ENCODE measurements at places on chromosomes 12 and 14.

- DNase-seq, result no peak
These were observed 971.7 kb downstream of the FSCB start for GRCh38 chr14:43535231-43535838.

- no peak for DNase-seq
These were observed 199.9 kb downstream of the TTC7B start for GRCh38 chr14:90616313-90616712.

- DNase-seq, result no peak
These were observed 70.3 kb downstream of the PITPNM2 start for GRCh38 chr12:123080634-123081033.

DNA sequence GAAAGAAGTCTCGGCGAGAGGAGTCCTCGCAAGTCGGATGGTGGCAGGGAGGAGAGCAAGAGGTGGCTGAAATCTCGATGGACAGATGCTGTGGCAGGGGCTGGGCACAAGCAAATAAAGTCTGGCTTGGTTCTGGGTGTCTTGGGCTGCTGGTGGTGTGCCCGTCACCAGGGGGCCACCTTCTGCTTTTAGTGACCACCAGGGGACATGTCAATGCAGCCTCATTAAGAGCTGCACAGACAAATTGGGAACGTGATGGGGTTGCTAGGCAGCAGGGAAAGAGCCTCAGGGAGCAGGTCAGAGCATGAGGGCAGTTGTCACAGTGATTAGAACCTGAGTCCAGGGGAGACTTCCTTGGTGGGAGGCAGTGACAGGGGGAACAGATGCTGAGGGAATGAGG is 44.0 kb downstream of the LRRC74A start:
- no peak for DNase-seq

DNA sequence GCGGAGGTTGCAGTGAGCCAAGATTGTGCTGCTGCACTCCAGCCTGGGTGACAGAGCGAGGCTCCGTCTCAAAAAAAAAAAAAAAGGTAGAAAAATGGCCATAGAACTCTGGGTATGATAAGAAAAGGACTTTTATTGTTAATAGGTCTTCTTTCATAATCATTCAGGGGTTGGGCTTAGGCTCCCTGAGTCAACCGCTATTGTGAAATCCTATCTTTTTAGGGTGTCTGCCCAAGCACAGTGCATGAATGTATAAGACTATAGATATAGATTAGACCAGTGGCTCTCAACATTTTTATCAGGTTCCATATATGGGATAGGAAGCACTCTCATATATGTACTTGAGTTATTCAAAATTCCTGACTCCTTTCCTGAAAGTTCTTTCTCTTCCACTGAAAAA is 48.7 kb upstream of the USP15 start:
- DNase-seq, result no peak

- DNase-seq, result no peak
These were observed 468.3 kb downstream of the AACS start for GRCh38 chr12:125533434-125534029.

GRCh38 chr12:14416658-14417057 is 51.2 kb downstream of the ATF7IP start:
- DNase-seq, result peak; percentile 89

- DNase-seq, result no peak
These were observed 14.4 kb downstream of the SPRYD3 start for GRCh38 chr12:53064613-53065436.

- DNase-seq, result peak; percentile 26
These were observed 760 bp downstream of the ACTN1 start for GRCh38 chr14:68978172-68978911.

DNA sequence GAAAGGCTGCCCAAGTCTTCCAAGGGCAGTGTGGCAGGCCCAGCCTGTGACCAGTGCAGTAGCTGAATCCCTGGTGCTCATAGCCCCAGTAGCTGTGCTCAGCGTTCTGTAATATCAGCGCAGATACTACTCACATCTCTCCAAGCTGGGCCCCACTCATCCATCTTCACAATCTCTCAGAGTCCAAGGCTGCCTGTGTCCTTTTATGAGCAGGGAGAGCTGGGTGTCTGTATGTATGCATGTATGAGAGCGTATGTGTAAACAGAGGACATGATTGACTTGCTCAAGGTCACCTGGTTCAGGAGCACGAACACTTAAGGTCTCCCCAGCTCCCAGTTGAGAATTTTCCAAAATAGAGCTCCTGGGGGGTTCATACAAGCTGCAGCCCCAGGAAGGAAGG is 5.4 kb downstream of the AQP6 start:
- DNase-seq, result no peak

- no peak for DNase-seq
These were observed 24.7 kb upstream of the EEA1 start for GRCh38 chr12:92953747-92954146.

DNA sequence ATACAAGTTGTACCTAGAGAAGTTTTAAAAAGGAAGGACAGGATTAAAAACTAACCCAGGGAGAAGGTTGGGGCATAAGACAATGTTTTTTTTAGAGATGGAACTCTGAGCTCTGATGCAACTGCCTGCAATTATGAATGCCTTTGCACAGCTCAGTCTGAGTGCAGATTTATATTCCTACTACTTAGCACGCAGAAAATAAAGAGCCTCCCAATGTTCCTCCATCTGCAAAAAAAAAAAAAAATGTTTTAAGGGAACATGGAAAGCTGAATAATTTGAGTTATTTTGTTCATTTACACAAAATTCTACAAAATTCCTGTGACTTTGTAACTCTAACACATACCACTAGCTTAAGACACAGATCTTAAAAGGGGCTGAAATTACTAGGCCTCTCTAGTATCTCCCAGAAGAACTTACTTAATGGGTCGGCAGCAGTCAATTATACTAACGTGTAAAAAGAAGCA is 15.7 kb downstream of the CLIP1 start:
- DNase-seq, result no peak

GRCh38 chr12:1915082-1915968 is 3.1 kb downstream of the CACNA2D4 start:
- DNase-seq, result no peak

GRCh38 chr12:116456330-116457082 is 102.7 kb upstream of the MAP1LC3B2 start:
- no peak for DNase-seq
